ENCODE measurements at places on chromosomes 12 and 14.

GRCh38 chr14:81727218-81727617, 193.6 kb upstream of the SEL1L start:
- no peak for DNase-seq

DNA sequence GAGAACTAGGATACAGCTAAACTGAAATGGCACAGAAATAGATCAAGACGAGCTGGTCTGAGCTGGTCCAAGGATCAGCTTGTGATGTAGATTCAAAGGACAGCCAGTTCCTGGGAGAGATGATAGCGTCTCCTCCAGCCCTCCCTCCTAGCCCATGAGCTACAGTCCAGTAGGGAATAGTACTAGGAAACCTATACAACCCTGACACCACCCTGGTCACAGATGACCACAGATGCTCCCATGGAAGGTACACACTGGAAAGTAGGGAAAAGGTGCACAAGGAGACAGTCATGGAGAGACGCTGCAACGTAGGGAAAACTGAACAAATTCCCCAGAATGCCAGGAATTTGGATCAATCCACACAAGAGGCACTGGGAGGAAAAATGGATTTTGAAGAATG, 6.9 kb downstream of the GCH1 start:
- no peak for DNase-seq

- peak; percentile 17 for DNase-seq
Observed at GRCh38 chr12:124684971-124685688, 117.7 kb upstream of the NCOR2 start.

GRCh38 chr14:59900556-59900955, 19.4 kb upstream of the LRRC9 start:
- no peak for DNase-seq
